Cardiac septum (tissue), 1 donor: ENCODE measurements at places on chromosomes 13 and 19. TPM values are rescaled to one million over a fixed set of nuclear protein-coding genes. Genes with fewer than 3 reads are reported as not detected.

The S1PR4 gene
- 1.2 TPM for total RNA-seq

The FREM2 gene
- 0.22 TPM for total RNA-seq

The WASF3 gene
- total RNA-seq = 7.4 TPM

The PLVAP gene
- total RNA-seq = 32.8 TPM

The ZNF71 gene
- total RNA-seq = 7.1 TPM

The GRIK5 gene
- total RNA-seq = 4.6 TPM

The FCHO1 gene
- total RNA-seq = 1.0 TPM

The ELANE gene
- 0.54 TPM for total RNA-seq
